Stimulated activated CD8-positive, alpha-beta memory T cell treated with anti-CD3 and anti-CD28 coated beads, Interleukin-4, amount 100 ng/mL, for 48 hours (primary cell): ENCODE measurements at places on chromosomes 12 and 14.
A peak's percentile ranks its signal among the peaks of the same experiment; 100 is the strongest.

- no peak for DNase-seq
Measured at GRCh38 chr12:112627851-112628250, 163.7 kb upstream of the RPH3A start.

- no peak for DNase-seq
Measured at GRCh38 chr14:61466249-61466904, 145.0 kb downstream of the PRKCH start.

DNA sequence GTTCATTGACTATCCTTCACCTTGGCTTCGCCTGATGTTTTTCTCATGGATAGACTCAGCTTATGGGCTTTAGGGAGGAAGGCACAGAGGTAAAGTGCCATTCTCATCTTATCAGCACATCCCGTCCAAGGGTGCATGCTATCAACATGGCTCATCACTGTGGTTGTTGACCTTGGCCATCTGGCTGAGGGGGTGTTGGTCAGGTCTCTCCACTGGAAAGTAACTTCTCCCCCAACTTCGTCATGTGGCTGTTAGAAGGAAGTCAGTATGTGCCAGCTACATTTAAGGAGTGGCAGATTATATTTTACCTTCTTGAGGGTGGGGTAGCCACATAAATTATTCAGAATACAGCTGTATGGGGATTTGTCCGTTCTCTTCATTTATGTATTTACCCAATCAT lies 68.9 kb downstream of the EML1 start:
- DNase-seq: no peak

GRCh38 chr12:31906557-31907301 lies 52.5 kb upstream of the RESF1 start:
- no peak for DNase-seq

DNA sequence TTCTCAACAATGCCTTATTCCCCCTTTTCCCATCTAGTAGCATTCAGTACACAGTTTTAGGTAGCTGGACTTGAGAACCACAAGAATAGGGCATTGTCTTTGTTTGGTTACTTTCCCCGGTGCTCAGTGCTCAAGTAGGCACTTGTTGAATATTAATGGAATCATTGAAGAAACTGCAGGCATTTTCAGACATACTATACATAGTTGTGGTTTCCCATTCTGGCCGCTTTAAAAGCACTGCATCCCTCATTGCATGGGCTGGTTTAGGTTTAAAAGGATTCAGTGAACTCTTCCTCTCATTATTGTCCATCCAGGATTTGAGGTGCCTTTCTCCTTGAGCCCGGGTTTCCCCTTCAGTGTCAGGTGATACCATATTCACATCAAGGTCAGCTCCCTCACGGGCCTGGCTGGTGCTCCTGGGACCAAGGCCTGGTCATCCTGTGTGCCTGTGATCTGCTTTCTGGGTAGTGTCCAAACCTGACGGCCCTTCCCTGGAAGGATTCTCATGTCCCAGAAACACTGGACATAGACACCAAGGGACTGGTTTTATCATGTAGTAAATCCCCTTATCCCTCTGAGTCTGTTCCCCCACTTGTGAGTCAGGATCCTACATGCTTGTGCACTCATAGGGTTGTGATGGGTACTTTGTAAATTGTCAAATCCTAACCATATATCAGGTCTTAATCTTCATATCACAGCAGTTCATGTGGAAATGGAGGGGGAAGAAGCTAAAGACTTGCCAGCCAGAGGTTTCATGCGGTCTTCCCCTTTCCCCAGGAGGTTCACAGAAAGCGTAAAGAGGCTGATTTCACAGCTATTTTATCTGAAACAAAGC lies 7.4 kb downstream of the TCP11L2 start:
- DNase-seq: no peak

- no peak for DNase-seq
Measured at GRCh38 chr14:61110316-61111082, 129.5 kb downstream of the SLC38A6 start.

DNA sequence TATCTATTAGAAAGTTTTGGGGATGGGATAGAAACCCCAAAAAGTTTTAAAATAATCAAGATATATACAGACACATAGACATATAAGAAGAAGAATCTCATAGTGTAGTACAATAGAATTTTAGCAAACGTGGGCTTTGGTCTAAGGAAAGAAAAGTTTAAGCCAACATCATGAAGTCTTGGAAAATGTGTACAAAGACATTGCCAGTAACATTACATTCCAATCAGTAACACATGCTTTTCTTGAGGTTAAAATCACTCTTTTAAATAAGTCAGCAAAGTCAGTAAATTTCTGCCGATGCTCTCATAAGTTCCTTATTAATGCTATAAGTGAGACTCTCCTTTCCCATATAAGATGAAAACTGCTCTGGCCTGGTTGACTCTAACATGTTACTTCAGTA lies 201.1 kb upstream of the LRIG3 start:
- DNase-seq: no peak

GRCh38 chr12:51009056-51009440 lies 17.1 kb downstream of the SLC11A2 start:
- peak; percentile 60 for DNase-seq

- no peak for DNase-seq
Measured at GRCh38 chr12:53981634-53982565, 3.0 kb upstream of the HOXC10 start.
